NCI-H446 treated with DMSO at 0.1 percent for 48 hours (cell line): ENCODE measurements at places on chromosomes 2 and 18.

DNA sequence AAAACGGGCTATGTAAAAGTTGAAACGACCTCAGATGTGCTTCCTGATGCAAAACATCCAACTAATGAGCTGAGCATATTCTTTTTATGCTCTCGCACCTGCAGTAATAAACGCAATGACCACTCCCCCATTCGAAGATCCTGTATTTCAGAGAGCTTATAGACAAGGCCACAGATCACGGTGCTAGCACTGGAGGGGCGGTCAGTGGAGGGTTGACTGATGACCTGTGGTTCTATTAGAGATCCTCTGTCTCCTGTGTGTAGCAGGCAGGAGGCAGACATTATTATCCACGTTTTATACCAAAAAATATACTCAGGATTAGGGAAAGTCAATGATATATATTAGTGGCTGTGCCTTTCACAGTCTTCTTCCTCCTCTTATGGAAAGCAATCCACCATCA is 457.0 kb downstream of the CNTNAP5 start:
- DNase-seq = no peak

DNA sequence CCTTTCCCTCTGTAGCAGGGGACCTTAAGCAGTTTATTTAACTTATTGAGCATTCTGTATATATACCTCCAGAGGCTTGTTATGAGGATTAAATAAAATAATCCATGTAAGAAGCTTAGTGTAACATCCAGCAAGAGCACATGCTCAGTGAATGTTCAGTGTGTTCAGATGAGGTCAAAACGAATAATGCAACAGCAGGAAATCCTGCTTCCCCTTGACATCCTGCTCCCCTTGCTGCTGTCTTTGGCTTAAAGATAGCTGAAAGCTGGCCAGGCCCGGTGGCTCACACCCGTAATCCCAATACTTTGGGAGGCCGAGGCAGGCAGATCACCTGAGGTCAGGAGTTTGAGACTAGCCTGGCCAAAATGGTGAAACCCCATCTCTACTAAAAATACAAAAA is 68.7 kb downstream of the COL4A4 start:
- DNase-seq = no peak

DNA sequence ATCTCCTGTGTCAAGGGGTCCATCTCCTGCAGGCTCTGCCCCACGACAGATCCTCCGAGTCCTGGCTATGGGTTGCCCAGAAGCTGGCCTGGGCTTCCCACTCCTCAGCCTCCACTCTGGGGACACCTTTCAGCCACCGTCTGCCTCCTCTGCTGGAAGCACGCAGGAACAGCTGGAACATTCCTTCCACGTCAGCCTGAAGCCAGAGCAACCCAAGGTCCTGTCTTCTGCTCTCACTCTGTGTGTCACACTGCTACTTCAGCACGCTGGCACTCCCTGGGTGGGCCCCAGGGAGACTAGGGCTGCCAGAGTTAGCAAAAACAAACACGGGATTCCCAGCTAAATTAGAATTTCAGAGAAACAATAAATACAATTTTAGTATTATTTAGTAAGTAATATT is 148.8 kb downstream of the HRH4 start:
- DNase-seq = no peak

GRCh38 chr2:144503242-144503641 is 16.7 kb downstream of the ZEB2 start:
- no peak for DNase-seq

- DNase-seq = no peak
These were observed 18.7 kb upstream of the B3GNT7 start for GRCh38 chr2:231376857-231377256.

DNA sequence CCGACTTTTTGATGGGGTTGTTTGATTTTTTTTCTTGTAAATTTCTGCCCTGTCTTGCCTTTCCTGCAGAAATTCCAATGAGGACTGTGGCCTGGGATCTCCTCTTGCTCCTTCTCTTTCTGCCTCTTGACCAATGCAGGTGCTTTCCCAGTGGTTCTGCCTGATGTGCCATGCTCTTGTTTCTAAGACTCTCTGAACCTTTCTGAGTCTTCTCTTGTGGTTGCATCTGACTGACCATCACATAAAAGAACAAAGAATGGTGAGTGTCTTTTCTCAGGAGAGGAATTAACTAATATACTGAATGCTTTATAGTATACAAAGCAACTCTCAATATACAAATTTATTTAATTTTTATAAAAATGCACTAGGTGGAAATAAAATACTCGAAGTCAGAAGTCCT is 424.6 kb downstream of the TRIB2 start:
- DNase-seq = no peak

DNA sequence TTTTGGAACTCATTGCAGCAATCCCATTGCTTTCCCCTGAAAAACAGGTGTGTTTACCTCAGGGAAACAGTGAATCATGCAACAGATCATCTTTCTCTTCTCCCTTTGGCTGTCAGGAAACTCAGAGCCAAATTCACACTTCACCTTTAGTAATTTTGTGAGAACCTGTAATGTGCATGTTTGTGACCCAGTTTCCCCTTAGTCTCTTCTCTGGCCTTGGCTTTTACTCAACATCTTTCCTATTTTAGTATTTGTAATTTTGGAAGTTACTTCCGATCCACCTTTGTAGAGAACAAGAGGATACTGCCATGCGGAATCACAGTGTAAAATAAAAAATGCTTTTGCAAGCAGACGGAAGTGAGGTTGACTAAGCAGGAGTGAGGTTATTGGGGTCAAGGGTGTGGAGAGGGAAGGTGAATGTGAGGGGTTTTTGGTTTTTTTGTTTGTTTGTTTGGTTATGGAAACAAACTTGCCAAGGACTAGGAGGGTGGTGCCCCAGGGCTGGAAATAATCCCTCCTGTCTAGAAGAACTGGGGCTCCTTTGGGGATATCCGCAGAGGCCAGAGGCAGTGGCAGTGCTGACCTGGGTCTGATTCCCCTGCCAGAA is 14.0 kb downstream of the ASPRV1 start:
- DNase-seq = no peak

DNA sequence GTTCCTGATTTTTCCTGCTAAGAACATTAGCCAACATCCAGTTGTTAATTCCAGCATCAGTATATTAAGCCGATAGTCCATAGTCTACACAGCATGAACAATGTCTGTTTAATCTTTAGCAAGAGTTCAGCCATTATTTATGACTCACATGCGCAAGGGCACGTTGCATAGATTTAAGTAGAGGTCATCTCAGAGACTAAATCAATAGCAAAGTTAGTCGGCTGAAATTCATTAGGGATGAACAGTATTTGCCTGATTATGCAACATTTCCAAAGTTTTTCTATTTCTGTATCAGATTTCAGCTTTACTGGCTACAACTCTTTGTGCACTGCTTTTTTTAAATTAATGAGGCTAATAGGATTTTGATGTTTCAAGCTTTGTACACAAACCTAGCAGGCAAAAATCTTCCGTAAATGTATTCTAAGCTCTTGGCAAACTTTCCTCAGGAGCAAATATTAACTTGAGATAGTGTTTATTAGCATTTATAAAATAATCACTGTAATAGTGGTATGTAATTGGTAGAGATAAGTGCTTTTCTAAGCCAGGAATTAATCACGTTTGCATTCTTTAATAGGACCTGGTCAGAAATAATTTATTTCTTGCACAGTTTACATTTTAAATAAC is 578.7 kb upstream of the ID2 start:
- DNase-seq = no peak

DNA sequence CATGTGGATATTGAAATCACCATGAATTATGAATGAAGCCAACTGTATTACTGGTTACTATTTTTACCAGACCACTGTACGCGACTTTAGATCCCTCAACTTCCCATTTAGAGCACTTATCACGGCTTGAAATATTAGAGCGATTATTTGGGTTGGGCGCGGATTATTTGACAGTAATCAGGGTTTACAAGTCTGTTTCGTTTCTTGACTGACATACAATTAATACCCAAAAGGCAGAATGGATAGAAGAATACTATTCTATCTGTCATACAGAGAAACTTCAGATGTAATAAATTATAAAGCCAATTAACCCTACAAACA is 496 bp upstream of the NAPG start:
- DNase-seq = no peak

GRCh38 chr2:147430408-147430807 is 414.4 kb upstream of the ACVR2A start:
- no peak for DNase-seq

GRCh38 chr2:95312543-95313201 is 15.5 kb downstream of the KCNIP3 start:
- DNase-seq = no peak

DNA sequence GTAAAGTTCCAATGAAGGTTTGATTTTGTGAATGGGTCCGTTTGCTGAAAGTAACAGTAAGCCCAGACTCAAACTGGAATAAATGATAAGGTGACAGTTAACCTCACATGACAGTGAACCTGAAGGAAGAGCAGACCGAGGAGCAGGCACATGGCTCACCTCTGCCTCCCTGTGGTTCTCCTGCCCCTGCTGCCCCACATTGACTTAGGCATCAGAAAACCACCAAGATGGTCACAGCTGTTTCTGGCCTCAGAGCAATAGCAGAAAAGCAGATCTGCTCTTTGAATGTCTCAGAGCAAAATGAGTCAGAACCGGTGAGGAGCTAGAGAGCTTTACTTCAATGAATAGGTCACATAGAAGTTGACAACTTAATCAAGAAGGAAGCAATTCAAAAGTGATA is 487.6 kb downstream of the METTL4 start:
- DNase-seq = no peak

DNA sequence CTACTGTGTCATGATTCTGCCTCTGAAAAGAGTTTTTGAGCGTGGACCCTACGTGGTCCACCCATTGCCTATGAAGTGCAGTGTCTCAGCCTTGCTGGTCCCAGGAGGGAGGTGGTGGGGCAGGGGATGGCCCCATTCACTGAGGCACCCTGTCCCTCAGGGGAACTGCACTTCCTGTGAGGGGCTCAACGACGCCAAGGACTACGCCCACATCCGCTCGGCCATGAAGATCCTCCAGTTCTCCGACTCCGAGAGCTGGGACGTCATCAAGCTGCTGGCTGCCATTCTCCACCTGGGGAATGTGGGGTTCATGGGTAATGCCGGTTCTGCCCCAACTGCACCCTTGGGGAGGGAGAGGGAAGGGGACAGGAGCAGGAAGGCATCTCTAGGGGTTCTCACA is 42.5 kb downstream of the MYO7B start:
- DNase-seq = no peak

- DNase-seq = no peak
These were observed 790.9 kb upstream of the GCFC2 start for GRCh38 chr2:76501641-76502040.

- no peak for DNase-seq
These were observed 32.4 kb downstream of the TMEM87B start for GRCh38 chr2:112087346-112088020.

GRCh38 chr2:47028171-47028570 is 112.6 kb upstream of the MCFD2 start:
- no peak for DNase-seq

DNA sequence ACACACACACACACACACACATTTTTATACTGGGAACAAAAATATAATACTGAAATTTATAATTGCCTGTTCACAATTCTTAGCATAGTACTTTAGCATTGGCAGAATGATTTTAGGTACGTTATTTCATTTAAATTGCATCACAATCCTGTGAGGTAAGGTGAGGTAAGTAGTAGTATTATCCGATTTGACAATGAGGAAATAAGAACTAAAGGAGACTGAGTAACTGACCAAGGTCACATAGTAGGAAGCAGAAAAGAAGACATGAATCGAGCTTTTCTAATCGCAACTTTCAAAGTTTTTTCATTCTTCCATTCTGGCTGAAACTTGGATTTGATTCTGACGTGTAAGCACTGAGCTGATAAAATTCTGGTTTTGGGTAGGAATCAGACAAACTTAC is 351.2 kb downstream of the KIAA1328 start:
- no peak for DNase-seq

DNA sequence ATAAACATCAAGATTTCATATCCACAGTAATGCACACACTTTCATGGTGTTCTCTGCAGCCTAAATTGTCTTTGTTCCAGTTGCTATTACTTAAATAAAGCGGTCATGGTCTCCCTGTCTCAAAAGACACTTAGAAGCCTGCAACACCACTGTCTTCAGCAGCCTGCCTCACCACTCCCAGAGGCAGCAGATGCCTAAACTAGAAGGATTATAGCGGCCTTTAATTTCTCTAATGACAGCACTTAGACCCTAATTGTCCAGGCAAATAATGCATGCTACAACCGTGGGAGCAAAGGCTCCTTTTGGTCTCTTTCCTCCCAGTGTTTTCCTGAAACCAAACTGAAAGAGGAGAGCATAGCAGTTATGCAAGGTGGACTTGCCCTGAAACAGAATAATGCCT is 248.8 kb upstream of the SLC39A10 start:
- no peak for DNase-seq

DNA sequence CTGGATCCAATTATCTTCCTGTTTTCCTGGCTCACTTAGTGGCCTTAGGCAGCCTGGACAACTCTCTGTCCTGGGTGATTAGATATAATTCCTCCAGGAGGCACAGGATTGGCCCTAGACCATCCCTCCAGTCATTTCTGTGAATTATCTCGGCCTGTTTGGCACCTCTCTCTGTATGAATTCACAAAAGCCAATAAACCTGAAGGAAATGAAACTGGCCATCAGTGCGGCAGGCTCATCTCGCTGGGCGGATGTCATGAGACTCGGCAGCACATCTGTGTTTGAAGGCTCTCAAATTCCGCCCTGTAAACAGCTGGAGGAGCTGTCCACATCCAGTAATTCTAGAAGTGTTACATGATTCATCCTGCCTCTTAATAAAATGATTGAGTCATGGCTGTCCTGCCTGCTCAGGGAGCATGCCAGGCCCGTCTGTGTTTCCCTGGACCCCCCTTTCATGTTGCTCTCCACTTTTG is 38.6 kb downstream of the ACOXL start:
- DNase-seq = peak; percentile 88

DNA sequence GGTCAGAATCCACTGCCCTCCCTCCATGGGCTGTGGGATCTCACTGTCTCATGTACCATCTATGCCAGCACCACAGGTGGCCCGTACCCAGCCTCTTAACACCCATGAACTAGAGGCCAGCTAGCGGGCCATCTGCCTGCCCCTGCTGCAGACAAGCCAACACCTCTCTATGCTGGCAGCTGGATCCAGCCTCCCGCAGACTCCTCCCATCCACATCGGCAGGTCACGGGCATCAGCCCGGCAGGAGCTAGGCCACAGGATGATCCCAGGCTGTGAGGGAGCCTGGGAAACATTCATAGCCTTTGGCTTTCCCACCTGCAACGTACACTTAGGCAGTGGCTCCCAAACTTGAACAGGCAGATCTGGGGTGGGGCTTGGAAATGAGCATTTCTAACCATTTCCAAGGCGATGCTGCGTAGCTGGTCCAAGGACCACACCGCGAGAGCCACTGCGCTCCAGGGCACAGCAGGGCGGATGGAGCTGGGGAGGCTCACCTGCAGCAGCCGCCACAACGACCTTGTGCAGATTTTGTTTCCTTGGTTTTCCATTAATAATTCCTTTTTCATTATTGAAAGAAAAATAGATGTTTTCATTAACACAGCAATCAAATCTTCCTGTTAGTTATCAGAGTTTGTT is 114.7 kb downstream of the KCNF1 start:
- no peak for DNase-seq
